ENCODE measurements at places on chromosomes 2 and 18.

DNA sequence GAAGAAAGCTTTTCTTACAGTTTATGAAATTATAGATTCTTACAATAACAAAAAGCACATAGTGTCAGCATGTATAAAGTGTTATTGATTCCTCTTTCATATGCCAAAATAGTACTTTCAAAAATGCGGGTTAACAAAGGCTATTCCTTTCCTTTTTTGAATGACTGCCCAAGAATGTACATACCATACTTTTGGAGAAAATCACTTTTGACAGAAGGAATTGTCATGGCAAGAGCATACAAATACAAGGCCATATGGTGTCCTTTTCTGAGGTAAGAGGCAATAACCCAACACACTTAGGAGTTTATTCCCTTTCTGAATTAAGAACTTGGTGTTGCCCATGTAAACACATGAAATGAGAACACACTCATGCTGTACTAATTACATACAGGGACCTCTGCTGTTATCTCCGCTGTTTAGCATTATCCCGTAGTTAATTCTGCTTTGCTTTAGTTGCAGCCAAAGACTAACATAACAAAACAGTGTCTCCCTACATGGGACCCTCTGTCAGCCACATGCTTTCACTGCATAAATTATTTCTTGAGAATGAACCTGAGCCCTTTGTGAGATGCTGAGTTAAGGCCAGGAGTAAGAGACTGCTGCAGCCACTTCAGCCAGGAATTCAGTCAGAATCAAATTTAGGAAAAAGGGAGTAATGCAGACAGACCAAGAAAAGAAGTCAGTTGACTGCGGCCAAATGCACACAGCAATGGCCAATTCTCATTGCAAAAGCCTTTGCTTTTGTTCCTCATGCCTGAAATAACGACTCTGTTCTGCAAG lies 67.0 kb downstream of the CDH2 start:
- no peak for DNase-seq

DNA sequence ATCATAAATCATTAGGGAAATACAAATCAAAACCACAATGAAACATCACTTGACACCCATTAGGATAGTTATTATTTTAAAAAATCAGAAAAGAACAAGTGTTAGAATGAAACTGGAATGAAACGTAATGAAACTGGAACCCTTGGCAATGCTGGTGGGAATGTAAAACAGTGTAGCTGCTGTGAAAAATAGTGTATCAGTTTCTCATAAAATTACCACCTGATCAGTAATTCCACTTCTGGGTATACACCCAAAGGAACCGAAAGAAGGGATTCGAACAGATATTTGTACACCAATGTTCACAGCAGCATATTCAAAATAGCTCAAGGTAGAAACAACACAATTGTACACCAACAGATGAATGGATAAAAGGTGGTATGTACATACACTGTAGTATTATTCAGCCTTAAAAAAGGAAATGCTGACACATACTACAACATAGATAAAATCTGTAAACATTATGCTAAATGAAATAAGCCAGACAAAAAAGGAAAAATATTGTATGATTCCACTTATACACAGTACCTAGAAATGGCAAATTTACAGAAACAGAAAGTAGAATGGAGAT lies 27.0 kb downstream of the ROCK1 start:
- no peak for DNase-seq

DNA sequence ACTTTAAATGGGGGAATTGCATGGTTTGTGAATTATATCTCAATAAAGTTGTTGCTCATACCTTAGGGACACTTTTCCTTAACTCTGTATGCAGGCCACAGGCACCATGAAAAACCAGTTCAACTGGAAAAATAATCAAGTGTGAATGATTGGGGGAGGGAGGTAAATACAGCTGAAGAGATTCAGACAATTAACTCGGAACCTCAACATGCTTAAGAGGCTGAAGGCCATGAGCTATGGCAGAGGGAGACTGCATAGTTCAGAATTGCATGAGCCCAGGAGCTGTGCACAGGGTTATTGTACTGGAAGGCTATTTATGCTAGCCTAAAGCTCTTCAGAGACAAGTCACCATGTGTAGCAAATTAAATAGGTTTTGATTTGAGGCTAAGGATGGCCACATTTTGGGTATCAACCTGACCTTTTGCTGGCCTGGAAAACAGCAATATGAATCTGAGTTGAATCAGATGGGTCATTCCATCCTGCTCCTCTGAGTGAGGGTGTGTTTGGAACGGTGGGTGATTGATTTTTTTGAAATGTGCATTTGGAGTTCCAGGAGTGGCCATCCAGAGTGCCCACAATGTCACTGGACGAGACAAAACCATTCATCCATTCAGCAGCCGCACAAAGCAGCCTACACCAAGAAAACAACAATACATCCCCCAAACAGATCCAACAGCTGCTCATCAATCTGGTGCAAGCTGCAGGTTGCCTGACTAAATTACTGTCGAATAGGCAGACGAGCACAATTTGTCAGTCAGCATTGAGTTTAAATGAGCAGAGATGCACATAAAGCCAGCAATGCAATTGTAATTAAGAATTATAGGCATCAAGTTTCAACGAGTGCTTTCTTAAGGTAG lies 42.5 kb downstream of the HRH4 start:
- DNase-seq, result no peak

- DNase-seq, result no peak
Measured at GRCh38 chr2:188345426-188345825, 53.8 kb downstream of the GULP1 start.

GRCh38 chr18:80108121-80108536 lies 933 bp upstream of the ADNP2 start:
- no peak for DNase-seq

- DNase-seq, result no peak
Measured at GRCh38 chr18:35605686-35606417, 24.3 kb downstream of the GALNT1 start.

DNA sequence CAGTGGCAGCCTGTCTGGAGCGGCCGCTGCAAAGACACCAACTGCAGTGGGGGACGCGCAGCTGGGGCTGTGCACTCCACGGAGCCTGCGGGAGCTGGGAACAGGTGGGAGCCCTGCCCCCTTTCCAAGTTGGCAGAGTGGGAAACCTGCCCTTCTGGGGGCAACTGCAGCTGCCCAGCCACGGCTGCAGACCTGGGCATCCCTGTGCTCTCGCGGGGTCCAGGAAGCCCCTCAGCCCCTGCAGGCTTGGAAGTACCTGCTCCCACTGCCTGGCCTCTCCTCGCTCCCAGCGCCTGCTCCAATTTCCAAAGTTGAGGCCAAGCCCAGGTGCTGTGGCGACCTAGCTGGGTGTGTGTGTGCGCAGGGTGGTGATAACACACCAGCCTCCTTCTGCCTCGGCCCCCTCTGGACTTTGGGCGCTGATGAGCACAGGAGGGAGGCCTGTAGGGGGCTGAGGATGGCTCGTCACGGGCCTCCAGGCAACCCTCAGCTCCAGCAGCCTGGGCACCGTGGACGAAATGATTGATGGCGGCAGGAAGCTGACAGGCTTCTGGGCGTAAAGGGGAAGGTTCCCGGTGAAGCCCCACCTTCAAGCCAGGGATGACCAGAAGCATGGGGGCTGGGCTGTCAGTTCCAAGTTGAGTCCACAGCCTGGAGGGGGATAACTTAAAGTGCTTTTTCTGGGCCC lies 76.9 kb downstream of the PTPN4 start:
- DNase-seq, result no peak

- no peak for DNase-seq
Measured at GRCh38 chr2:223801736-223802135, 35.6 kb downstream of the AP1S3 start.
